C1 segment of cervical spinal cord (tissue), 14 donors: ENCODE measurements at places on chromosomes 5 and 9.

DNA sequence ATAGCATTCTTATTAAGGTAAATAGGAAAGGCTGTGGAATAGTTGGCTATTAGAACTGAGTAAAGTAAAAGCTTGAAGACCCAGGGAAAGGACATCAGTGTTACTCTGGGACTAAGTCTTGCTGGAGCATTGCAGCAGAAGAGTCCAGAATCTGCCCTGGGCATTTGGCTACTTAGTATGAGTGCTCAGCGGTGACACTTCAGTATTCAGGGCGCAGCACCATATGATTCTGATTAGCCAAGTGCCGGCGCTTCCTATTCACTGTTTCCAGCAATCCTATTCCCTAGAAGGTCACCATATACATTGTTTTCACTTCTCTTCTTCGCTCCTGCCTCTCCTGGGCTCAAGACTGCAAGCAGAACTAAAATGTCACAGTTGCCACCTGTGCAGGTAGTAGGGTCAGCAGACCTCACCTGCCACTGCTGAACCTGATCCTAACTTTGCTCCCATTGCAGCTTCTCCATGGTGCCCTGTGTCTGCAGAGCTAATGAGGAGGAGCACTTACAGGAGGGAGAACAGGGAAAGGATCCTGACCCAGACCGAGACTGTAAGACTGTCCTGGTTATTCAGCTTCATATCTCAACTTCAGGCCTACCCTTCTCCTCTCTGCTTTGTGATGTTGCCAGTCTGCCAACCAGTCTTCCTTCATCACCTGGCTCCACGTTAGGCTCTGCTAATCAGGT lies 313.6 kb upstream of the PIK3R1 start:
- DNase-seq: no peak

DNA sequence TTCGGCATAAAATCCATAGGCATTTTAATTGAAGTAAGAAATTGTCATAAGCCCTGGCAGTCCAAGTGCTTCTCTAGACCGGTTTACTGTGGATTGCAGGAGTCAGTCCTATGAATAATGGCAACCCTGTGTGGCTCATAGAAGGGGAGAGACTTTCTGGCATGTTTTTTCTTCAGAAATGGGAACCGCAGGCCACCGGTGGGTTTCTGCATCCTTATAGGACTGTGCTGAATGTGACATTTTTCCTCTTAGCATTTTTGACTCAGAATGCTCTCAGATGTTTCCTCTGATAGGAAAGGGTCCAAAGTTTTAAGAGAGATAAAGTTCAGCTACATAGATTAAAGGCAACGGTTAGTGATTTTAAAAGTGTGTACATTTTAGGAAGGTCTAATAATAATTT lies 6.3 kb downstream of the DAPK1 start:
- no peak for DNase-seq

- DNase-seq: no peak
Observed at GRCh38 chr9:134192311-134192950, 28.1 kb upstream of the RNU6ATAC start.

- no peak for DNase-seq
Observed at GRCh38 chr5:126519637-126520592, 75.1 kb downstream of the ALDH7A1 start.
